Dermis microvascular lymphatic vessel endothelial cell (primary cell): ENCODE measurements at places on chromosomes 3 and 15. TPM values are rescaled to one million over a fixed set of nuclear protein-coding genes. Genes with fewer than 3 reads are reported as not detected.

Gene RBP2
- not detected in 2 replicates for total RNA-seq

Gene CD200R1
- total RNA-seq: not detected in 2 replicates

Gene LSMEM2
- not detected in 2 replicates for total RNA-seq

Gene MYD88
- total RNA-seq: 17.5 and 19.1 TPM in 2 replicates

Gene LNP1
- total RNA-seq: 0.63 and 0.77 TPM in 2 replicates

Gene USP13
- 18.5 and 38.1 TPM in 2 replicates for total RNA-seq

Gene THSD4
- 13.1 and 25.4 TPM in 2 replicates for total RNA-seq

Gene PRSS50
- not detected in 2 replicates for total RNA-seq

Gene TNNC1
- 0.13 TPM in 1 of 2 replicates, not detected in the other for total RNA-seq

Gene NDUFAF3
- 52.9 and 76.2 TPM in 2 replicates for total RNA-seq

Gene IGSF11
- total RNA-seq: under 0.01 and 0.13 TPM in 2 replicates

Gene CP
- total RNA-seq: under 0.01 TPM in 1 of 2 replicates, not detected in the other

Gene CSPG5
- total RNA-seq: 0.26 and 0.38 TPM in 2 replicates

Gene NR1I2
- total RNA-seq: under 0.01 TPM in 1 of 2 replicates, not detected in the other

Gene TMEM212
- total RNA-seq: not detected in 2 replicates

Gene ACKR2
- total RNA-seq: 3.5 and 23.5 TPM in 2 replicates
